Calu3 (cell line): ENCODE measurements at places on chromosomes 16 and 17.

DNA sequence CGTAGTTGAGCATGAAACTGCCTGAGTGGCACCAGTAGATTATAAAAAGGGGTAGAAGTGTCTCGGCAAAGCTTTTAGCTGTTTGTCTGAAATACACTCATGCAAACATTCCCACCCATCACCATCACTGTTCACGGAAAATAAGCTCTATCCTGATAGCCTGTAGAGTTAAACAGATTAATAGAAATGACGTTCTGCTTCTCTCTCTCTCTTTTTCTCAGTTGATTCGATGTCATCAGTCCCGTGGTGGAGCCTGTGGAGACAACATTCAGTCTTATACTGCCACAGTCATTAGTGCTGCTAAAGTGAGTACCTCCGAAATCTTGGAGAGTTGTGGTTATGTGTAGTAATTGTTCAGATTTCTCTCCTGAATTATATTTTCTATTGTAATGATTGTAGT lies 224.7 kb downstream of the BCAS3 start:
- DNase-seq, result no peak

- DNase-seq, result no peak
Measured at GRCh38 chr16:78389009-78389498, 289.6 kb downstream of the WWOX start.

GRCh38 chr16:69419956-69420355 lies 4.5 kb upstream of the CYB5B start:
- no peak for DNase-seq

- peak; percentile 77 for DNase-seq
Measured at GRCh38 chr17:15260376-15261257, 4.5 kb downstream of the PMP22 start.
